Activated CD4-positive, CD25-positive, alpha-beta regulatory T cell (primary cell): ENCODE measurements at places on chromosomes 2 and 18.

DNA sequence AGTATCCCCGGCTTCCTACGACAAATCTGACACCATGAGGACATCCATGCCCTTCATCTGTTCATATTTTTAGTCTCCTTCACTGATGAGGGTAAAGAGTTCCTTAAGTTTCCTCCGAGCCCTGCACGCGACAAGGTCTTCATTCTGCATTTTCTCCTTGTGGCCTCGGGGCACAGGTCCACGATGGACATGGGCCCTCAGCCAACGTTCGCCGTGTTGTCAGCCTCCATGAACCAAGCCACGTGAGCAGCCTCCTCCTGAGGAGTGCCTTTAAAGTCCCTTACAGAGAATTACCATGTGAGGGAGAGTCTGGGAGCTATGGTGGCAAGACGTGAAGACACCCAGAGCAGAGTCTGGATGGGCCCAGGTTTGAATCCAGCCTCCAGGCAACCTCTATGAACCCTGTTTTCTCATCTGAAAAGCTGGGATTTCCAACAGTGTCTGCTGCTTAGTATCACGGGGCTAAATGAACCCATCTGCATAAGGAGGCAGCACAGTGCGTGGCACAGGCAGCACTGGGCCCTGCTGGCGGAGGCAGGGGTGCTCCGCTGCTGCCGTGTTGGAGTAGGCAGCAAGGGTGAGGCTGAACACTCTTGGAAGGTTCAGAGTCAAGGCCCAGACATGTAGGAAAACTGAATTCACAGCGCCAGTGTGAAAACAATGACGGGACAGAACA lies 54.1 kb downstream of the EIPR1 start:
- DNase-seq: no peak

- DNase-seq: no peak
Measured at GRCh38 chr2:126913881-126914615, 15.4 kb downstream of the TEX51 start.

- no peak for DNase-seq
Measured at GRCh38 chr2:102051692-102052277, 60.0 kb downstream of the IL1R2 start.

DNA sequence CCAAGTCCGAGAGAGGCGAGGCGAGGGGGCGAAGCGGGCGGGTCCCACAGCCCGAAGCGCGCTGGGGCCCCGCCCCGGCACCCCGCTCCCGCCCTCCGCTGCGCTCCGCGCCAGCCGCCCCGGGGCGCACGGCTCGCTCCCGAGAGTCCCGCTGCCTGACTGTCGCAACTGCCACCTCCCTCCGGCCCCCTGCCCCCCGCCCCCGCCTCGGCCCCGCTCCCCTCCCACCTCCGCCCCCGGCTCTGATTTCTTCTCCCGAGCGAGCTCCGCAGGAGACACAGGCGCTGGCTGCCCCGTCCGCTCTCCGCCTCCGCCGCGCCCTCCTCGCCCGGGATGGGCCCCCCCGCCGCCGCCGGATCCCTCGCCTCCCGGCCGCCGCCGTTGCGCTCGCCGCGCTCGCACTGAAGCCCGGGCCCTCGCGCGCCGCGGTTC lies at the start of gene WNT6:
Gene WNT6, plus strand, starts transcription at position 250 of the 432 bp plus-strand sequence. CDS start 233 bp downstream, outside the sequence.
- DNase-seq: no peak

DNA sequence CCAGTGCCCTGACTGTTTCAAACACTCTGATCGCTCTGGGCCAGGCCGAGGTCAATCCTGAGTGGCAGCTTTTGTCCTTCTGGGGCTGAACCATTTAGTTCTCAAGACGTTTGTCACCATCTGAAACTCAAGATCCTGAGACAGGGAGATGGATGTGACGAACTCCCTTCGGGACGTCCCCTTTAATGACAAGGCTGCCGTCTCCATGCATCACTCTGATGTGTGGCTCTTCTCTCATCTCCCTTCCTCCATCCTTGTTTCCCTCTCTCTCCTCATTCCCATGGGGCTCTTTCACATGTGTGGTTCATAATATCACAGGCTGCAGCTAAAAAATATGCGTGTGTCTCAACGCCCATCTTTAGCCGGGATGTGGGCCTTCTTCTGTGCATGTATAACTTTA lies 189.6 kb downstream of the DNER start:
- no peak for DNase-seq

- DNase-seq: no peak
Measured at GRCh38 chr18:14174706-14175085, 42.5 kb upstream of the ZNF519 start.

GRCh38 chr2:49035481-49035880 lies 118.8 kb downstream of the FSHR start:
- DNase-seq: no peak

DNA sequence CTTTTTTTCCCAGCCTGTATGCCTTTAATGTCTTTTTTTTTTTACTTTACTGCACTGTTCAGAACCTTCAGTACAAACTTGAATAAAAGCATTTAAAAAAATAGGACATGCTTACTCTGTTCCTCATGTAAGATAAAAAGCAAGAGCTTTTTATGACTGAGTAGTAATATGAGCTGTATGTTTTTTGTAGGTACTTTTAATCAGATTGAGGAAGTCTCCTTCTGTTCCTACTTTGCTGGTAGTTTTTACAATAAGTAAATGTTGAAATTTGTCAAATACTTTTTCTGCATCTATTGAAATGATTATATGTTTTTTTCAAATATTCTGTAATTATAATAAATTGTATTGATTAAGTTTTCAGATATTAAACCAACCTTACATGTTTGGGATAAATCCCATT lies 189.8 kb downstream of the FAM210A start:
- DNase-seq: no peak

- DNase-seq: no peak
Measured at GRCh38 chr18:55974521-55974920, 386.5 kb upstream of the TCF4 start.

DNA sequence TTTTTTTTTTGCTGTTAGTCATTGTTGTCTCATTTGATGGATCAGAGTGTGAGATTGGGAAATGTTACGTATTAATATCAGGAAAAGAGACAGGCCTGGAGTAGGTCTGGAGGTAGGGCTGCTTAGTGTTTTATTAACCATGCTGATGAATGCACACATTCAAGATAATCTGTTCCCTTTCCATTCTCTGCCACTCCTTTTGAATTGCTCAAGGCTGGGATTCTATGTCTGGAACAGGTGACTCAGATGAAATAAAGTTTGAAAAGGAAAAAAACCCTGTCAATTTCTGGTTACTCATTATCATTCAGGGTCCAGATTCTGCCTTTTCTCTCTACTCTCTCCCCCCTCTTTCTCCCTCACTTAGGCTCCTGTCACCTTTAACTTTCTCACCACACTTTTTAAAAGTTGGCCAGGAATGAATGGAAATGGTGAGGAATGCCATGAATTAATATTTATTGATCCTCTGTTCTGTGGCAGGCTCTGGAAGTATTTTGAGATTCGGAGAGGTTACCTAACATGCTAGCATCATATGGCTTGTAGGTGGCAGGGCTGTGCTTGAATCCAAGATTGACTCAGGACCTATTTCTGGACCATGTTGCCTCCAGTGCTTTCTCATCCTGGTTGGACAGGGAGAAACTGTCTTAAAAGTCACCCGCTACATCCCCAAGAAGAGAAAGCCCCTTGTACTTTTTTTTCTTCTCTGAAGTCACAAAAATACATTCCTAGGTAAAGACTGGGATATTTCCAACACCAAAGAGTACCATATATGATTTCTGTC lies 40.2 kb downstream of the MAP4K4 start:
- DNase-seq: no peak

DNA sequence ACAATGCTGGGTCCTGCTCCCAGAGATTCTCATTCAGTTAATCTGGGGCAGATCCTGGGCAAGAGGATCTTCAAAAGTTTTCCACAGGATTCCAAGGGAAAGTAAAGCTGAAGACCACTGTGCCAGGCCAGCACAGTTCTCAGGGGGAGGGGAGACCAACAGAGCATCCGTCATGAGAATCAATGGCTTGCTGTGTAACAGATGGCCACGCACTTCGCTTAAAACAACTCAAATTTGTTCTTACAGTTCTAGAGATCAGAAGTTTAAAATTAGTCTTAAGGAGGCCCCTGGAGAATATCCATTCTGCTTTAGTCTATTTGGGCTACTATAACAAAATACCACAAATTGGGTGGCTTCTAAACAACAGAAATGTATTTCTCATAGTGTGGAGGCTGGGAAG lies 17.4 kb upstream of the SEH1L start:
- no peak for DNase-seq

GRCh38 chr2:101175991-101176390 lies 24.8 kb upstream of the TBC1D8 start:
- DNase-seq: no peak

DNA sequence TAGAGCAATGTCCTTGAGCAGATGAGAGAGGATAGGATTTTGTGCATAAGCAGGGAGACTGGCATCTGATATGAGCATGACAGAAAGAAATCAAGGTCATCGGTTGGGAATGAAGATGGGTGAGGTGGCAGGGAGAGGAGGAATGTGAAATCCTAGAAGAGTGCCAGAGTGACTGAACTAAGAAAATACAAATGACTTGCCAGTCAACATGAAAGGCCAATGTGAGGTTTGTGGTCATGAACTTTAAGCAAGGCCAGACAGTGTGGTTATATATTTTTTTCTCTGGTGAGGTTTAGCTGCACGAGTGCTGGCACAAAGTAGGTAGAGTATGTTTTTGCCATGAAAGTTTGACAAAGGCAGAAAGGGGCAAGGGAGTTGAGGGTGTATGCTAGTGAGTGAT lies 21.2 kb downstream of the QPCT start:
- DNase-seq: no peak

DNA sequence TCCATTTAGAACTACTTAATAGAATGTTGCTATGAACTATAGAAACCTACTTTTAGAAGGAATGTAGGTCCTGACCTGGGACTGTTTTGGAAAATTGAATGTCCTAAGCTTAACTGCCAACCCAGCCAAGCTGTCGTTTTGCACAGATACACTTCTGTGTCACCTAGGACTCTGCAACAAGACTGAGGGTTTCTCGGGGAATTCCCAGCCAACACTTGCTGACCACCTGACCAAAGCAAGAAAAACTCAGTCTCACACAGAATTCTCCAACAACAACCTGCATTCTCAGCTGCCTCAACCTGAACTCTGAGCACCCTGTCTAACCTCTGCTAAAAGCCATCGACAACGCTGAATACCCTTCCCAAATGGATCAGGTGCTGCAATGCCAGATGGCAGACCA lies 128.2 kb downstream of the SS18 start:
- DNase-seq: no peak

DNA sequence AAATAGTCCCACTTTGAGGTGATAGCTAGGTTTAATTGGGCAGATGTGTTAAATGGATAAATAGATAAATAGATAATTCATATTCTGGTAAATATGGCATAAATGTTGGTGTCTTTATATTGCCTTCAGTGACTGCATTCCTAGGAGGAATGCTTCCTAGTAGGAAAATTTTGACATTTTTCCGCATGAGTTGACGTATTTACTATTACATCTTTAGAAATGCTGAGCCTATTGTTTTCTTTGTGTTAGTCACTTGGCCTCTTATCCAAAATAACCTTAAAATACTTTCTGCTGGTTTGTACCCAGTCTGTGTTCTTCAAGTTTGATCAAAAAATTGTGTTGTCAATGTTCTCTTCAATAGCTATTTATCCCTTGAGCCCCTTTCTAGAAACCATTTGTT lies 495.6 kb upstream of the ZEB2 start:
- no peak for DNase-seq

- no peak for DNase-seq
Measured at GRCh38 chr18:670522-670921, 13.1 kb downstream of the TYMS start.

DNA sequence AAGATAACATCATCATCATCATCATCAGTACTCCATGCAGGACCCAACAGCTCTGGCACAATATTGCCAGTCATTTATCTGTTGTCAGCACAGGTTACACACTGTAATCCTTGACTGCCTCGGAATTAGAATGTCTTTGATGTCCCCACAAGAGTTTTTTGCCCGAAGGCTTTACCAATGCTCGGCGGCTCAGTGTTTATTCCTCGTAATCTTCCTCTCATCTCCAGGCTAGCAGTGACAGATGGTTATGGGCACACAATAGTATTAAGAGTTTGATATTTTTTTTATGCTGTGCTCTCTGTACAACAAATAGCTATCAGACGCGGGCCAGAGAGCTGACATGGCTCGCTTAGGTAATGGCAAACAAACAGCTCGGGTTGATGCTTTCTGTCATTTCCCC lies 515.2 kb downstream of the ZEB2 start:
- DNase-seq: no peak

DNA sequence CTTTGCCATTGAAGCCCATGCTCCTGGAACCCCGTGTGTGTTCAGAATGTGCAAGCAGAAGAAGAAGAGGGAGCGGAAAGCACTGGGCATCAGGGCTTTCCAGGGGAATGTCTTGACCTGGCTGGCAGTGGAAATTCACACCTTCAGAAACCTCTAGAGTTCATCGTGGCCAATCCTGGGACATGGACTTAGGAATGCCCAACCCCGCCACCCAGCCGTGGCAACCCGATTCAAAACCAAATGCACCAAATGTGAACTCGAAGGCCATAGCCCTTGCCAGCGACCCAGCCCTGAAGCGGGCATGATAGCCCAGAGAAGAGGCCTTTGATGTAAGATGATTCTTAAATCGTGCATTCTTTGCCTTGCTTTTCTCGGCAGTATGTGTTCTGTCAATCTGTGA lies 69.4 kb downstream of the ADI1 start:
- DNase-seq: no peak

DNA sequence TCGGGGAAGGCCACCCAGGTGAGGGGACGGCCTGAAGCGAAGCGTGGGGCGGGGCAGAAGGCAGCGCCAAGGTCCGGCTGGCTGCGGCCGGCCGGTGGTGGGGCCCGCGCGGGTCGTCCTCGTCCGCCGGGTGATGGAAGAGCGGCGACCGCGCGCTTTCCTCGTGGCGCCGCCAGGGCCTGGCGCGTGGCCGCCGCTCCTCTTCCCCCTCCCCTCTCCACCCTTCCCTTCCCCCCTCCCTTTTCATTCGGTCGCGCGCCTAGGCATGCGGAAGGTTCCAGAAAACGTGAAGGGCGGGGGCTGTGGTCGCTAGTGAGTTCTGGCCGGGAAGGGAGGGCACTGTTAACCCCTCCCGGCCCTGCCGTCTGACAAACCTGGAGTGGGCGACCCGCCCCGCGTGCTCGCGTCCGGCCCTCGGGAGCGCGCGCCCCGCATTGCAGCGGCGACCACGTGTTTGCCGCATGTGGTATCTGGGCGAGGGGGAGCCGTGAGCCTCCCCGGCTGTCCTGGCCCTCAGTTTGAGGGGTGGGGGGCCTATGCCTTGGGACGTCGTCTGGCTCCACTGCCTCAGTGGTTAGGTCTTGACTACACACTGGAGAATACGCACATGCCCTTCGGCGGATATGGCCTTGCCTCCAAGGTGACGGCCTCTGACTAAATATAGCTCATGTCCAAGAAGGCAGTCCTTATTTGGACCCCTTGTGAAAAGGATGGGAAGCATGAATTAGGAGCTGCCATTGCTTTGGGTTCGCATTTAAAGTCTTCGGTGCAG lies 579 bp downstream of the MAT2A start:
- peak; percentile 59 for DNase-seq

GRCh38 chr2:36170805-36171204 lies 184.8 kb upstream of the CRIM1 start:
- no peak for DNase-seq
